Left renal pelvis (tissue), 4 donors: ENCODE measurements at places on chromosomes 11 and 22. TPM values are rescaled to one million over a fixed set of nuclear protein-coding genes. Genes with fewer than 3 reads are reported as not detected.

DNA sequence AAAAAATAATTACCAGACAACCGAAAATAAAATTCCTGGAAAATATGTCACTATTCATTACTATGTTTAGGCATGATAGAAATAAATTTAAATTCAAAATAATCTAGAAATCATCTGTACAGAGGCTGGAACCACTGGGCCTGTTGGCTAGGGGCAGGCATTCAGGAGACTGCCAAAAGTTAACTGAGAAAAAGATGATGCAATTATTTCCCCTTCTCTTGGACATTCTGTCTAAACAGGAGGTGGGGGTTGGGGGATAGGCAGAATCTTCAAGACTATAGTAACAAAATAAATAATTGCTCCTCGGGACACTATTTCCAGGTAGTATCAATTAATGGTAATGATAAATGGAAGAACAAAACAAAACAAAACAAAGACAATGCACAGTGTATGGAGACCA lies 14.1 kb downstream of the BTBD10 start:
- DNase-seq = no peak

- no peak for DNase-seq
Observed at GRCh38 chr11:57801183-57801485, 39.5 kb downstream of the CTNND1 start.

- no peak for DNase-seq
Observed at GRCh38 chr11:104917271-104918112, 19.2 kb upstream of the CASP12 start.

- no peak for DNase-seq
Observed at GRCh38 chr22:21929253-21929652, 23.4 kb downstream of the PPM1F start.

DNA sequence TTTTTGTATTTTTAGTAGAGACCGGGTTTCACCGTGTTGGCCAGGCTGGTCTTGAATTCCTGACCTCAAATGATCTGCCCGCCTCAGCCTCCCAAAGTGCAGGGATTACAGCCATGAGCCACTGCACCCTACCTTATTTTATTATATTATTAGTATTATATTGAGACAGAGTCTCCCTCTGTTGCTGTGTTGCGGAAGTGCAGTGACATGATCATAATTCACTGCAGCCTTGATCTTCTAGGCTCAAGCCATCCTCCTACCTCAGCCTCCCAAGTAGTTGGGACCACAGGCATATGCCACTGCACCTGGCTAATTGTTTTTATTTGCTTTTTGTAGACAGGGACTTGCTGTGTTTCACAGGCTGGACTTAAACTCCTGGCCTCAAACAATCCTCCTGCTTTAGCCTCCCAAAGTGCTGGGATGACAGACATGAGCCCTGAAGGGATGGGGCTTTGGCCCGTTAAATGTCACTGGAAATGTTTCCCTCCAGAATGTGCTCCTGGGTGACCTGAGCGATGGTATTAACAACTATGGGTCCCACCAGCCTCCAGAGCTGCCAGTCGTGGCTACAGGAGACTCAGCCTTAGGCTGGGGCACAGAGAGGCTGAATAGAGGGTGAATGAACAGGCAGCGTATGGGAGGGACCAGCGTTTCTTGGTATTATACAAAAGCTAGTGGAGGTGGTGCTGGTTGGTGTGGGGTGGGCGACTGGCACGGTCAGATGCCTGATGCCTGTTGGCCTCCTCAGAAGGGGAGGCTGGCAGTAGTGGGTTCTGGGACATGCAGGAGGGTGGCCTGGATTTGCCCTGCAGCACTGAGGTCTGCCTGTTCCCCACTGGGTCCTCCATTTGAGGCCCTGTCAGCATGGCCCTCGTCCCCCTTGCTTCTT lies 7.3 kb downstream of the TANGO2 start:
- no peak for DNase-seq

DNA sequence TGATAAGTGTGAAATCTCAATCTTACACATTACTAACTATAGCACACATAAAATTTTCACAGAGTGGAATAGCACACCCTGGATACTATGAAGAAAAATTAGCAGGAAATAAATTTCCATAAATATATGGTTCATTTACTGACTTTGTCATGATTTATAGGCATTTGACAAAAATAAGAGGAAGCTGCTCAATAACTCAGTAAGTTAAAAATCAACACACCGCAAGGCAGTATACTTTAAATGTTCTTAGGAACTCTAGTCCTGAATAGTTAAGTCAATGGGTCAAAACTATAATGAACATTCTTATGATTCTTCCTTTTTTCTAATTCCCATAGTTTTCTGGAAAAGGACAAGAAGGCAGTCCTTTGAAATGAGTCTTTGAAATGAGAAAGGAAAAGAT lies 1557.8 kb upstream of the RAG2 start:
- DNase-seq = no peak

- no peak for DNase-seq
Observed at GRCh38 chr11:76277298-76278175, 71.2 kb upstream of the WNT11 start.

GRCh38 chr22:24407278-24407665 lies 20.1 kb upstream of the ADORA2A start:
- no peak for DNase-seq

DNA sequence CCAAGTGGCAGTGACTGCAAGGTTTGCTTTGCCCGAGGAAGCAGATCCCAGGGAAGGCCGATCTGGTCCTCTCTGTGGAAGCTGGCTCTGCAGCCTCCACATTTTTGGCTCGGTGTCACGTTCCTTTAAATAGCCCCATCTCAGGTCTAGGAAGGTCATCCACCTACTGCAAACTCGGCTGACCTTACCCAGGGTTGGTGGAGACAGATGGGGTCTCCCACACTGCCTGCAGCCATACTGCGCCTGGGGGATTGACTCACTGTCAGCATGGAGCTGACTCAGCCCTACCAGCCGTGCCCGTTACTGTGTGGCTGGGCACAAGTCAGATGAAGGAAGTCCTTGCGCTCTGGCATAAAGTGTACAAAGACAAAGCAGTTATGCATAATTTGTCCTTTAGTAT lies 16.9 kb downstream of the CDPF1 start:
- DNase-seq = no peak

DNA sequence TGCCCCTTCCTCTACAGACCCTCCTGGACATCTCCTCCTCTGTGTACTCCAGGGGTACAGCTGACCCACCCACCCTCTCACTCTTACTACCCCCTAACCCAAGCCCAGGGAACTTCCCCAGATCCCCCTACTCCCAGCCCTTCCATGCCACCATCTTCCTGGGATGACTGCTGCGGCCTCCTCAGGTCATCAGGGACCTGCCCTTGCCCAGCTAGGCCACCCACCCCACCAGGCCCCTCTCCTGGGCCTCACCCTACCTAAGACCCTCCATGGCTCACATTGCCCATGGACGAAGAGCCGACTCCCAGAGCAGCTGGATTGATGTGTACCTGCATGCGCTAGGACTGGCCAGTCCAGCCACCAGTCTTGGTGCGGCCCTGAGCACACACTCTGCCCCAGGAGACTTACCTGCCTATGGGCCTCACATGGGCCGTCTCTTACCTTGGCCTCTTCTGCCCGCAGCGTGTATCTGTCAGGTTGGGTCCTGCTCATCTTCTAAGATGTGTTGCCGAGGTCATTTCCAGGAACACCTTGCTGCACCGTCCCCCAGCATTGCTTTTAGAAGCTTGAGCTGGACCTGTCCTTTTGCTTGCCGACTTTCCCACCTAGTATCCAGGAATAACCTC lies 2.0 kb upstream of the CLDN5 start:
- DNase-seq = no peak

DNA sequence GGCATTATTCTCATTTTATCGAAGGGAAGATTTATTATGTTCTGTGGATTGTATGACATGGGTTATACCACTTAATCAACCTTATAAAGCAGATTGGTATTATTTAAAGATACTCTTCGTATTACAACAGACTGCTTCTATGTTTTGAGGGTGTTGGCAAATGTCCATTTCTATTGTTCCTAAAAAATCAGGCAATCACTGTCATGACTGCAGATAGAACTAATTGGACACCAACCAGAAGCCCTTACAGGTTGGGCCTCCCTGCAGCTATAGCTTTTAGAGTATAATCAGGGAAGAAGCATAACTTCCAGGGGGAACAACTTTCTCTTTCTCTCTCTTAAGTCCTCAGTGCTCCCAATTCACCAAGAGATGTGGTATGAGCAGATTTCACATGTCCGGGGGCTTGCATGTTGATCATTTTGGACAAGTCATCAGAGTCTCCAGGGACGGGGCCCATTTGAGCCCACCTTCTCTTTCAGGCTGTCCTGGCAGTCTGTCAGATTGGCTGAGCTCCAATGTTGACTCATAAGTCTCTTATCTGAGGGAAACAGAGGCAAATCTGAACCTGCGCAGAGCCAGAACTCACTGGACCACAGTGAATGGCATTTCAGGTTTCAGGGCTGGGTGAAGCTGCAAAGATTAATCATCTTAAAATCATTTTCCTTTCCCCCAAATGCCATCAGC lies 264.0 kb upstream of the CCDC90B start:
- no peak for DNase-seq

GRCh38 chr11:27735281-27735680 lies 35.0 kb upstream of the BDNF start:
- DNase-seq = no peak

GRCh38 chr11:106234794-106235193 lies 157.3 kb downstream of the AASDHPPT start:
- no peak for DNase-seq

DNA sequence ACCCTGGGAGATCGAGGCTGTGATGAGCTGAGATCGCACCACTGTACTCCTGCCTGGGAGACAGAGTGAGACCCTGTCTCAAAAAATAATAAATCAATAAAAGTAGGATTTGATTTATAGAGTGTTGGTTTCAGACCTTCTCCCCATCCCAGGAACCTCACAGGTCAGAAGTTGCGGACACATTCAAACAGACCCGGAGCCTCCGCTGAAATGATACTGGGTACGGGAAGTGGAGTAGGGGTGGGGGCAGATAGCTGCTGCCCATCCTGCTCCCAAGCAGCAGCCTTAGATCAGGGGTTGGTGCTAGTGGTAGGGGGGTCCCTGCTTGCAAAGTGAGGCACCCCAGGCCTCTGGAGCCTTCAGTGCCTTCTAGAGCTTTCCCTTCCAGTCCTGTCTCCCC lies 7.8 kb downstream of the PRDM11 start:
- DNase-seq = no peak

- no peak for DNase-seq
Observed at GRCh38 chr11:92284558-92284957, 59.9 kb downstream of the FAT3 start.

GRCh38 chr22:43400449-43400848 lies 11.4 kb upstream of the MPPED1 start:
- DNase-seq = no peak

Gene HORMAD2
- polyA plus RNA-seq = not detected

Gene GGT5
- 29.3 TPM for polyA plus RNA-seq

Gene PKDREJ
- 0.52 TPM for polyA plus RNA-seq

Gene OR5B17
- not detected for polyA plus RNA-seq

Gene NNMT
- 3.0 TPM for polyA plus RNA-seq

Gene CD3E
- 0.37 TPM for polyA plus RNA-seq

Gene OR4C5
- not detected for polyA plus RNA-seq

Gene OR52N1
- polyA plus RNA-seq = not detected

Gene UBQLNL
- polyA plus RNA-seq = 1.2 TPM

Gene OR8B4
- polyA plus RNA-seq = not detected
